HFF-Myc (cell line): ENCODE measurements at places on chromosomes 4 and X.

- DNase-seq: no peak
Observed at GRCh38 chr4:89835413-89835812, 1.5 kb downstream of the SNCA start.

DNA sequence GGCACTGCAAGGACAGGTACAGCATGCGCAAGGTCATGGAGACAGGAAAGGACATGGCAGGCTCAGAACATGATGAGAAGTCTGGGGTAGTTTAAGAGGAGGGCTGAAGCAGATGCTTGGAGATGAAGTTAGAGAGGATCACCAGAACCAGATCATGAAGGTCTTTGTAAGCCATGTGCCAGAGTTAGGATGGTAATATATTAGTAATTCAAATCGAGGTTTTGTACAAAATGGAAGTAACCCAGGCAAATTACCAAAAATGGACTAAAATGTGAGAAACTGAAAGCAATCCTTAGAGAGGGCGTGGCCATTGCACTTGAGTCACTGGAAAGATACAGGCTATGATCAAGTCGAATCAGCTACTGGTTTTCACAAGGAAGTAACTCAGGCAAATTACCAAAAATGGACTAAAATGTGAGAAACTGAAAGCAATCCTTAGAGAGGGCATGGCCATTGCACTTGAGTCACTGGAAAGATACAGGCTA lies 13.5 kb downstream of the RXFP1 start:
- peak; percentile 31 for DNase-seq

DNA sequence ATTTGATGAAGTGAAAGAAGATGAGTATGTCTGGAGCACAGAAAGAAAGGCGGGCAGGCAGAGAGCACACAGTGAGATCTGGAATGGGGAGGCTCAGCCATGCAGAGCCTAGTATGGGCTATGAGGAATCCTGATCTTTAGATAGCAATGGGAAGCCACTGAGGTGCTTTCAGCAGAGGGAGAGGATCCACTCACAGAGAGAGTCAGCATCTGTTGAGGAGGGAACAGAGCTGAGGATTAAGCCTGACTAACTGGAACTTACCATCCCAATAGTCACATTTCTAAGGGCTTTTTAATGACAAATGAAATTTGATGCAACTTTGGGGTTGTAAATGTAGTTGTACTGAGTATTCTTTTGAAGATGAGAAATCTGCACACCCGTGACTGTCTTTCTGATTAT lies 20.6 kb upstream of the FGFBP2 start:
- DNase-seq: no peak

DNA sequence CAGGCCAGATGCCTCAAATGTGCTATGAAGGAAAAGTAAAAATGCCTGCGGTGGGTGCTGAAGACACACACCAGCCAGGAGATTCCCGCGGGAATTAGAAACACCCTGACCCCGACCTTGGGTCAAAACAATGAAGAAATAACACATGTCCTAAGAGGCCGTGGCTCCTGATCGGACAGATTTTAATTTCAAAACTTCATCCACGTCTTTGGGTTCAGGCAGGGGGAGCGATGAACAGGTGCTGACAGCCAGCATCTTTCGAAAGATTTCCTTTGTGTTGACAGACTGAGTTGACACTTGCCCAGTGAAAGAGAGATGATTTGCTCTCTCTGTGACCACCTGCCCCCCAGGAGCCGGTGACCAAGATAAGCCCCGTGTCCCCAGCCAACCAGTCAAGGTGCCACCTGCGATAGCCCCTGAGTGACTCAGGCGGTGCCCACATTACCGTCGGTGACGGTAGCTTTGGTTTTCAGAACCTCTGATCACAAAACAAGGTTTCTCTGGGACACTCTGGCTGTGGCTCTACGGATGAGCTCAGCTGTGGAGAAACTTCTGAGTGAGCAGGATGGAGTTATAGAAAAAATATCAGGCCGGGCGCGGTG lies 11.0 kb upstream of the IL3RA start:
- DNase-seq: no peak

DNA sequence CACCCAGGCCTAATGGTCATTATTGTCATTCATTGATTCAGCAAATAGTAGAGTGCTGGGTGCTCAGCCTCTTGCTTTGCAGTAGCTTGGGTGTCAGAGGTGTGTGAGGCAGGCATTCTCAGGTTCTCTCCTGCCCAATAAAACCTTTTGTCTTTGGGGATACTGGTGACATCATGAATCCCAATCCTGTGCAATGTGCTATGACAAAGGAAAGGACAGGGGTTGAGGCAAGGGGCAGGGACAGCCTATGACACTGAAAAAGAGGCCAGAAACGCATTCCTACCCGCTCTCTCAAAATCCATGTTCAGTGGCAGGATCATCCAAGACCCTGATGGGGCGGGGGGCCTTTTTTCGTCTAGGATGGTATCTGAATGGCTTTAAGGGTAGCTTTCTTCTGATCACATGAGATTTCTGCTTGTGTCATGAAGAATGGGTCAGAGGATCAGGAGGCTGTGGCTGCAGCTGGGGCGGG lies 1.5 kb upstream of the FAM193A start:
- no peak for DNase-seq

- no peak for DNase-seq
Observed at GRCh38 chr4:22099896-22100295, 151.3 kb upstream of the KCNIP4 start.

GRCh38 chr4:37243722-37244582 lies 591 bp upstream of the NWD2 start:
- no peak for DNase-seq

DNA sequence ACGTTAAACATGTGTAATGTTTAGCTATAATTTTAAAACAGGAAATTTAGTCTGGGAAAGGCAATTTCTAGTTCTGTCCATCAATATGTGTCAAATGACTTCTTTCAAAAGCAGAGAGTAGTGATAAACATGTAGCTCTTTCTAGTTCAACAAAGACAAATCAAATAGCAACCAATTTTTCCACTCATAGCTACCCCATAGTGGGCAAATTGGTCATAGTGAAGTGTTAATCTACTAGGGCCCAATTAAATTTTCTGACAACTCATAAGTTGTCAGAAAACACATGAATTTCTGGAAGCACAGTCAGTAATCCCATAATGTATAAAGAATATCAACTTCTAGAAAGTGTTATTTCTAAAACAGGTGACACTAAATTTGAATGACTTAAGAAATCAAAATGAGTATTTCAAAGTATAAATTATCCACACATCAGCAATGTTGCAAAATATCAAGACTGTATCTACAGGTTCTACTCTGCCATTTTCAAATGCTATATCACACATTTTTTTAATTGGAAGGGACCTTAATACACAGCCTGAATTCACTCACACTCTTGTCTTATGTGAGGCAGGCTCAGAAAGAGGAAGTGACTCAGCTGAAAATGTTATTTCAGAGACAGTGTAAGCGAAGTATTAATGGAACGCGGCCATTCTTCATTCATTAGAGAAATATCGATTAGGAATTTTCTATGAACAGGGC lies 7.7 kb downstream of the OCIAD2 start:
- no peak for DNase-seq

DNA sequence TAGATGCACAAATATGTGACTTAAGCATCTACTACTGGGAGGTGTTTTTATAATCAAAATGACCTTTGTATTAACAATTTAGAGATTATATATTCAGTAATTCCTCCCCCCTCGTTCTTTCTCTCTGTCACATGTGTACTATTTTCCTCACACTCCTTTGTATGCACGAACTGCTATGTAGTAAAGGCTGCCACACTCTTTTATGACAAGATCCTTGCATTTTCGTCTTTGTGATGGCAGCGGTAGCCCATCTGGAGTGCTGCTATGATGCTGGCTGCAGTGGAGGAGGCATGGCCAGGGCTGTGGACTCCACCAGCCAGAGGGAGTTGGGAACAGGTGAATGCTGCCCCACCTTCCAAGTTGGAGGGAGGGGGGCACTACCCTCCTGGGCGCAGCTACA lies 216.3 kb downstream of the NSUN7 start:
- DNase-seq: no peak

GRCh38 chrX:115892787-115893671 lies 277.5 kb upstream of the AGTR2 start:
- DNase-seq: no peak

GRCh38 chr4:180394730-180395129 lies 1848.5 kb upstream of the TENM3 start:
- DNase-seq: no peak

DNA sequence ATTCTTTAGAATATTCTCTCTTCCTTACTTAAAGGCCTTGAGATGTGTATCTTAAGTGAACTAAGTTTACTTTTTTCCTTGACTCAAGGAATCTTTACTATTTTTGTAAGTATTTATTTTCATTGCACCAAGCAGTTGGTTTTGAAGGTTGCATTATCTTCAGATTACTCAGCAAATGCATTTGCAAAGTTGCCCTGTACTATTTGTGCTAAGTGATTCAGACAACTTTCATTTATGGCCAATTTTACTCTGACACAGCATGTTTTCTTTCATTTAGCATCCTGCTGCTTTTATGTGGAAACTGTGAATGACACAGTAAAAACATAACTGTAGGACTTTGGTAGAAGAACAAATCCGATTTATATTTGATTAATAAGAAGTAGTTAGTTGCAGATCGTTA lies 191.0 kb downstream of the CCSER1 start:
- peak; percentile 10 for DNase-seq

DNA sequence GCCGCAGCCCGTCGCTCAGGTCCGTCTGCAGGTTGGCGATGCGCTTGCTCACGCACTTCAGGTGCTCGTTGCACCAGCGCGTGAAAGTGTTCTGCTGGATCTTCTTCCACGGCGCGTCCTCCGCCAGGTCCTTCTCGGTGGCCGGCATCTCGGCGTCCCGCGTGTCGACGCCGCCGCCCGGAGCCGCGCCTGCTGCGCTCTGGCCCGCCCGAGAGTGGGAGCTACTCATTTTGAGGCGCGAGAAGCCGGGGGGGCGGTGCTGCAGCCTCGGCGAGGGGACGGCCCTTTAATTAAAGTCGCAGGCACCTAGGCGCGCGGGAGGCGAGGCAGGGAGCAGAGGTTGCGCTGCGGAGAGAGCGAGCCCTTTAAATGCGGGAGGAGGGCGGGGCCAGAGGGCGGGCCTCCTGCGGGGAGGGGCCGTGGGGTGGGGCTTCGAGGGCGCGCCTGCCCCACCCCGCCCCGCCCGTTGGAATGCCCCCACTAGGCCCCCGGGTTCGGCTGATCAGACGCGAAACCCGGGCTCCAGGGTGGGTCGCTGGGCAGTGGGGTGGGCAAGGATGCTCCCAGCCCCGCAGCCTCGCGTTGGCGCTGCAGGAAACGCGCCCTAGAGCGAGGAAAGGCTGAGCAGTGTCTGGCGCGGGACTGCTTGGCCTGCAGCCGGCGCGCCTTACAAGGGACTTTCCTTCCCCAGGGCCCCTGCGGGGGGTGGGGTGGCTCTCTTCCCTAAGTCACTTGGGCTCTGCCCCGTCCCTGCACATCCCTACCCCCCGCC lies 3.2 kb downstream of the FLNA start:
- peak; percentile 58 for DNase-seq

DNA sequence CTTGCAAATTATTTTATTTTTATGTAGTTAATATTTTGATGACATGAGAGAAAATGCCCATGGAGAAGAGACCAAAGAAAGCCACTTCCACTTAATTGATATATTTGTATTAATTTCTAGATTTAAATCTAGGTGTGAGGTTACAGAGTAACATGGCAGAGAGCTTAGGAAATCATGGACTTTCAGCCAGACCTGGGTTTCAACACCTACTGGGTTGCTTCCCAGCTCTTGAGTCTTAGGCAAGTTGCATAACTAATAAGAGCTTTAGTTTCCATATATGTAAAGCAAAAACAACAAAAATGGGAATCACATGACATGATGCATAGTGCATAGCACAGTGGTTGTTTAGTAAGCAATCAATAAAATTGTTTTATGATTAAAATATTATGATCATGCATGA lies 413.3 kb downstream of the CCSER1 start:
- no peak for DNase-seq

- no peak for DNase-seq
Observed at GRCh38 chr4:76950052-76950955, 752 bp downstream of the SEPTIN11 start.

DNA sequence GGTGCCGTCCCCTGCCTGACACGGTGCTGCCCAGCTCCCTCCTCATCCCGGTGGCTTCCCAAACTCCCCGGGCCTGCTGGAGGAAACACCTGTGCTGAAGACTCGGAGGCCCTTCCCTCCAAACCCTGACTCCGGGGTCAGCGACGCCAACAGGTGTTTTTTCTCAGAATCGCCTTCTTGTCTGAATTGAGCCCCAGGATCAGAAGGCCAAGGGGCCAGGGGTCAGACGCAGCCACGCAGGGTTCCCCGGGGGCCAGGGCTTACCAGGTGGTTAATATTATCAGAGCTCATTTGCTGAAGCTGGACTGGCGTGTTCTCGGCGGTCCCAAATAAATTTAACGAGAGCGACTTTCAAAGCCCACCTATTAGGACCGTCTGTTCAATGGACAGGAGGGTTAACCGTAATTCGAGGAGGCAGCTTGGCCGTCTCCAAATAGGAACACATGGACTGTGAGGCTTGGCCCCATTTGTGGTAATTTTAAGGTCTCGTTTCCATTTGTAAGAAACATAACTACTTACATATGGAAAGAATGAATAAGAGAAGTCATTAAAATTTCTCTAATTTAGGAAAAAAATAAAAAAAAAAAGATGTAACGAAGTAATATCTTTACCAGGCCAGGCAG lies 239.3 kb downstream of the CRLF2 start:
- no peak for DNase-seq

DNA sequence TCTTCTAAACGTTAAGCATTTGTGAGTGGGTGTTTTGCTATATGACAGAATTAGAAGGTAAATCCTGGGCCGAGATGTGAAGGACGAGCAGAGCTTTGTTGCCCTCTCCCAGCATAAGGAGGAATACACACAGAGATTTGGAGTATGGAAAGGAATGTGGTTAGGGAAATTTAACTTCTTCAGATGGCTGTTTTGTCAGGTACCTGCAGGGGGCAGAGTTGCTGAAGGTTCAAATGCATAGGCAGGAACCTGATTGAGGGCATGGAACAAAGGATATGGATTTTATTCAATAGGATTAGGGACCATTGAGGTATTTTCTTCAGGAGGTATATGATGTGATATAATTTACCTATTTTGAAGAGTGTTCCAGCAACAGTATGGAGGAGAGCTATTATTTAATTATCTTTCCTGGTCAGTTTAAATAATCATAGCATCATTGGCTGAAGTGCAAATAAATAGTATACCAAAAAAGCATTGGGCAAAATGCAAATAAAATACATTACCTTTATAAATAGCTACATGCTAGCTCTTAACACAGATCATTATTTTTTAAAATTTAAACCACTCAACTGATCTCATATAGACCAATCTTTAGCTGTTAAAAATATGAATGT lies 143.6 kb downstream of the SLIT2 start:
- peak; percentile 12 for DNase-seq

- no peak for DNase-seq
Observed at GRCh38 chrX:139506333-139506732, 24.2 kb upstream of the F9 start.

DNA sequence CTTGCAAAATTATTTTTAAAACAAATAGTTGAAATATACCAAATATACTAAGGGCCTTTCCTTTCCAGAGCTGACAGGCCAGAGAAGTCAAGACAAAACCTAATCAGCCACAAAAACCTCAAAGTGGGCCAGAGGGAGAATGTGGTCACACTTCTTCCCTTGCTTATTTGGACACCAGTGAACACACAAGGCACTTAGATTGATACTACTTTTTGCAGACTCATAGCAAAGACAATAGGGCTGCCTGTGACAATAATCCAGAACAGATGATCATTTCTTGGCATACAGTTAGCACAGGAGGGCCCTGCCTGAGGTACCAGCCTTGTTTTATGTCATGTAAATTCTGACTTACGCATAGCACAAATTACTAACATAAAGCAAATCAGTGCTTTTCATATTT lies 215.7 kb upstream of the NEIL3 start:
- DNase-seq: no peak
